ENCODE measurements at places on chromosomes 3 and 15.

- DNase-seq = no peak
Observed at GRCh38 chr3:54146506-54147239, 24.3 kb downstream of the CACNA2D3 start.

DNA sequence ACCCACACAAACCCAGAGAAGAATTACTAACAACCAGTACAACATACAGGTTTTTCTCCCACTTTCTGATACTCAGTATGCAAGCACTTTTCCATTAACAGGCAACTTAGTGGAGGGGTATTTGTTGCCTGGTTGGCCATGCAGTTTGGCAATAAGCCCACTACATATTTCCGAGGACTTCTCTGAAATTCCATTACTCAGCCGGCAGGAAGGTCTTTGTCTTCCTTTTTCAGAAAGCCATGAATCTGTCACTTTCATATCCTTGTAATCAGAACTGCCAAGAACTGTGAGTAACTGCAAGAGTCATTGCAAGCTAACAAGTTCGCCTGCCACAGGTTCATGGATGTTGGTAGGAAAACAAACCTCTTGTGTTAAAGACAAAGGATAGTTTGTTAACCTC, 422.3 kb upstream of the ROBO1 start:
- DNase-seq = peak; percentile 30

DNA sequence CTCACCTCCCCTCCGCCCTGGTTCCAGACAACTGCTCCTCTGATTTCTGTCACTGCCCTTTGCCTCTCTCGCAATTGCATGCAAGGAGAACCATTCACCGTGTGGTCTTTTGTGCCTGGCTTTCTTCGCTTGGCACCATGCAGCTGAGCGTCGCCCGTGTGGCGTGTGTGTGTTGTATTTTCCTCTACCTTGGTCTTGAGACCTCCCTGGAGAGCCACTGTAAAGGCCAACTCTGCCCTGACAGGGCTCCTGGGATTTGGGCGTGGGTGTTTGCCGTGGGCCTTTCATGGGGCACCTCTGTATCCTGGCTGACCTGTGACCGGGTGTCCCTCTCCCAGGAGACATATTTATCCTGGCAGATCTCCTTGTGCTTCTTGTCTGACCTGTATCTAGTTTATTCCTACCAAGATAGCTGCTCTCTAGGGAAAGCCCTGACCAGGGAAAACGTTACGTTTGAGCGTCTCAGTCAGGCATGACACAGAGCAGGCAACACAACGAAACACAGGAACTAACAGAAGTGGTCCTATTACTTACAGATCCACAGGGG, 2.0 kb upstream of the PIGZ start:
- DNase-seq = no peak

- no peak for DNase-seq
Observed at GRCh38 chr3:196741249-196741889, 1.7 kb downstream of the PAK2 start.

GRCh38 chr3:127067116-127067910, 84.4 kb downstream of the PLXNA1 start:
- DNase-seq = no peak

DNA sequence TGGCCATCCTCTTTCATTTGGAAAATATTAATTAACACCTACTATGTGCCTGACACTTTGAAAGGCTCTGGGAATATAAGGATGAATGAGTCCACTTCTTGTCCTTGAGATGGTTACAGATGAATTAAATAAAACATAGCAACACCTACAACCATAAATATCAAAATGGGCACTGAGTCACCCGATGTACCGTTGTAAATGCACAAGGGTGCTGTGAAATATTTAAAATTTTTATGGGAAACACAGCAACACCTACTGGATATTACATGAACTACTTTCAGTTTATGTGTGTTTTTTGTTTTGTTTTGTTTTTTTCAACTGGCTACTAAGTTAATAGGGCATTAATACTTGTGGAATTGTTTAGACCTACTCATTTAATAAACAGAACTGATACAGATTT, 239.0 kb upstream of the NAALADL2 start:
- no peak for DNase-seq
